Left renal cortex interstitium (tissue), 4 donors: ENCODE measurements at places on chromosomes 3 and 15.

DNA sequence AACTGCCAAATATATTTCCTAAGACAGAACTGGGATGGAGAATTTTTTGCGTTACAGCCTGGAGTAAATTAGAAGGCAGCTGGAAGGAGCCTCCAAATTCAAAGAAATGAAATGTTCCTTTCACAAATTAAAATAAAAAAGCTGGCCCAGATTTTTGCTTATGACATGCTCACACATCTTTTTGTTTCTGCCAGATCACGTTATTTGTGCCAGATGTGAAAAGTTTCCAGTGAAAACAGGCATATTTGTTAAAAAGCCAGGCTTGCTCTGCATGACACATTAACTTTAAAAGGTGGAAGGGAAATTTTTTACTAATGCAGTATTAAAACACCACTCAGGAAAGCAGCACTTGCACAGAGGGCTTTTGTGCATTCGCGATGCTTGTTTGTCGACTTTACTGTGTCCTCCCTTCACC, 23.3 kb upstream of the ACKR4 start:
- DNase-seq = no peak

GRCh38 chr3:73475717-73476116, 149.0 kb downstream of the PDZRN3 start:
- DNase-seq = no peak

DNA sequence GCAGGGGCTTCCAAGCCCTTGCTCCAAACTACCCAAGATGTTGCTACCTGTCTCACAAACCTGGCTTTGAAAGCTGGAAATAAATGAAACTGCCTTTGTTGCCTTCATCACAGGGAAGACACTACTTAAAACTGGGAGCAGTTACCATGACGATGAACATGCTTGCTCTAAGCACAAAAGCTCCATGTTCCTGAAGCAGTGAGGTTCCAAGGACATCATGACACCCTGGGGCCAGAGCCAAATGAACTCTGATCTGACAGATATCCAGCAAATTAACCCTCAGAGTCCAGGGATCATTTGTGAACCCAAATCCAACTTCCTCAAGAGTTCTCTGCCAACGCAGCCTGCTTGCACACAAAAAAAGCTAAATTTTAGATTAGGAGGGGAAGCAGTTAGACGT, 10.7 kb downstream of the TRAIP start:
- no peak for DNase-seq

GRCh38 chr3:24420224-24420623, 74.4 kb downstream of the THRB start:
- no peak for DNase-seq

- no peak for DNase-seq
Measured at GRCh38 chr3:169430707-169431404, 232.7 kb downstream of the MECOM start.

DNA sequence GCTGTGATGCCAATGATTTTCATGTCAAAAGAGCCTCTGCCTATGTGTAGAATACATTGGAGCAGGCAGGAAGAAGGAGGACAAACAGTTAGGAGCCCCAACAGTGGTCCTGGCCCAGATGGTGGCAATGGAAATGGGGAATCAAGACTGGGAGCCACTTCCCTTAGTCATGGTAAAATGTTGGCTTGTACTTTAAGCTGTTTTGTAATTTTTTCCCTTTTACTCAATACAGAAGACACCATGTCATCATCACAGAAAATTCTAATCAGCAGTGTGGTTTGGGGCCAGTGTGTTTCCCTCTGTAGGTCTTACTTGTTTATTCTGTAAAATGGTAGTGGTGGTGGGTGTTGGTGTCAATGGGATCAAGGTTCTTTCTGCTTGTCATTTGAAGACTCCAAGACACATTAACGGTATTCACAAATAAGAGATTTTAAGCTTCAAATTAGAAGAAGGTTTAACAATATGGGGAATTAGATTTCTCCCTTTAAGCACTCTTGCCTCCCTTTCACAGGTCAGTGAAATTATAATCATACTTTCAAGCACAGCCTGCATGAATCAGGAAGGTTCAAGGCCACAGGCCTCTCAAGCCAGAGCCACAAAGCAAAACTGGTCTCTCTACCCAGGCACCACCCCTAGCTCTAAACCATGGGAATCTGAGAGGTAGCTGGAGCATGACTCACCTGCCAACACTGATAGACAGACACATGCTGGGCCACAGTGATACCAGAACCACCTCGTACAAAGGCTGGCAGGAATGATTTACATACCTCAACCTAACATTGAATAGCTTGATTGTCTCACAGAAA, 24.9 kb downstream of the SIAH2 start:
- DNase-seq = no peak

GRCh38 chr3:42721690-42722089, 19.1 kb upstream of the HHATL start:
- no peak for DNase-seq

DNA sequence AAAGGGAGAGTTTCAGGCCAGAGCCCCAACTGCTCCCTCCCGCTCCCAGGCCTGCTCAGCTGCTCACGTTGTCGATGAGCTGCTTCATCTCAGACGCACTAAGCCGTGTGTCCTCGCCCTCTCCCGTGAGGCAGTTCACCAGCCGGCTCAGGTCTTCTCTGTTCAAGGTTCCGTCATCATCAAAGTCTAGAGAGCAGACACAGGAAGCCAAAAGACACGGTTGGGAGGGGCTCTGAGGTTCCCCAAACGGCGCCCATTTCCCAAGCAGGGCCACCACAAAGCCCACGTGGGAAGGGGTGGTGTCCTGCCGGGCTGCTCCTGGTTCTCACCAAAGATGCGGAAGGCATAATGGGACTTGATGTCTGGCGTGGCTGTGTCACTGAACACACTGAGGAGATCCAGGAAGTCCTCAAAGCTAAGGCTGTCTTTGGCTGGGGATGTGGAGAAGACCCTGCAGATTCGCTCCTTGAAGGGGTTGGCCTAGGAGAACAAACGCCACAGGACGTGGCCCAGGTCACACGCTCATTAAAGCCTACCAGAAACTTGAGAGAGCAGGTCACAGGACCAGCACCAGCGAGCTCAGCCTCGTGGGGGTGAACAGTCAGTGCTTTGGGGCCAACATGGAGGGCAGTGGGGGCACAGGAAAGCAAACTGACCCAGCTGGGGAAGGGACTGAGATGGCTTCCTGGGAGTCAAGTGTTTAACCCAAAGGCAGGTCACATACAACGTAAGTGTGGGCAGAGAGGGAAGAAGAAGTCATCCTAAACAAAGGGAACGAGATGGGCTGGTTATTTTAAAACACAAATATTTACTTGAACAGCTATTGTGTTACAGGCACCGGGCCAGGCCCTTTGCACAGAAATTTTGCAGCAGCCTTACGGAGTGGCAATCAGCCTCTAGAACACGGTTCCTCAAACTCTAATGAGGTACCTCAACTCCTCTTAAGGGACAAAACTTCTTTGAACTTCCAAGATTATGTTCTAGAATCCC, 2.4 kb downstream of the CIB1 start:
- no peak for DNase-seq

DNA sequence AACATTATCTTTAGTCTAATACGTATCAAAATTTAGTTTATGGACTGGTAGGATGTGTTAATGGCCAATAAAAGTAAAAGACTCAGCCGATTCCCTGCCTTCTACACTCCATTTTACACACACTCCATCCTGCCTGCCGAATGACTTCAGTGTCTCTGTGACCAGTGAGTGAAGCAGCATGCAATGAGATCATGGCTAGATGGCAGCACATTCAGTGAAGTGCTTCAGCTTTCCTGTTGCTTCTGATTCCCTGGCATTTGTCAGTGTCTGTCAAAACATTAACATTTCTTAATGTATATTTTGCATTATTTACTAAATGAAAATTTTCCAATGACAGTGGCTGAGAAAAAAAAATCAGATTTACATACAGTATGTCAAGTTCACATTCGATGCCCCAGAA, 412.0 kb downstream of the FHIT start:
- DNase-seq = peak; percentile 4

DNA sequence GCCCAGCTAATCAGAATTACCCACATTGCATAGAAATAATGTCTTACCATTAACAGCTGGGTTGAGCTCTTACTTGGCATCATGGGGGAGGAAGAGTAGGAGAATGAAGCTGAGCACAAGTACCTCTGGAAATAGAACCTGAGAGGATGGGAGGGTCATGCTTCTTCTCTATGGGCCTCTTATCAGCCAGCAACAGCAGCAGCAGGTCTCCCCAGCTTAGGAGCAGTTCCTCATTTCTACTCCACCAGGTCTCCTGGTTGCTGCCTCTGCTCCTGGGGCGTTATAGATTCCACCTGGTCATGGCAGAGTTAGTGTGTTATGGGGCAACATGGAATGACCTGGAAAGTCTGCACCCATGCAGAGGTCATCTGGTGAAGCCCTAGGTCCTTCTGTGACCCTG, 3.4 kb downstream of the FSD2 start:
- DNase-seq = no peak
